ENCODE measurements at places on chromosomes 4 and X.

DNA sequence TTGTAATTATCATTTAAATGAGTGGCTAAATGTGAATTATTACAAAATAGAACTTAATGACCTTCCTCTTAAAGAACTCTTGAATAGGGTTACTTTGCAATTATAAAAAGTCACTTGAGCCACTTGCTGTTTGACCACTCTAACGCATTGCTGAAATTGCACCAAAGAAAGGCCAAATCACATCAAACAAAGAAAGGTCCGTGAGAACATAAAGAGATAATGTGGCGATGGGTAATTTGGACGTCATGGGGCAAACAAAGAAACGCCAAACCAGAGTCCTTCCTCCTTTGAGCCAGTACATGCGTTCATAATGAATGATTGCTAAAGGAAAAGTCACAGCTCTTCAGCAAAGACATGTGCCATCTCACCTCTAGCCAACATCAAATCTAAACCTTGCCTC, 229.8 kb upstream of the STS start:
- DNase-seq: no peak

- DNase-seq: peak; percentile 19
Measured at GRCh38 chrX:19747652-19748610, 139.5 kb downstream of the SH3KBP1 start.

GRCh38 chr4:40502220-40502619, 127.4 kb downstream of the RBM47 start:
- DNase-seq: no peak

DNA sequence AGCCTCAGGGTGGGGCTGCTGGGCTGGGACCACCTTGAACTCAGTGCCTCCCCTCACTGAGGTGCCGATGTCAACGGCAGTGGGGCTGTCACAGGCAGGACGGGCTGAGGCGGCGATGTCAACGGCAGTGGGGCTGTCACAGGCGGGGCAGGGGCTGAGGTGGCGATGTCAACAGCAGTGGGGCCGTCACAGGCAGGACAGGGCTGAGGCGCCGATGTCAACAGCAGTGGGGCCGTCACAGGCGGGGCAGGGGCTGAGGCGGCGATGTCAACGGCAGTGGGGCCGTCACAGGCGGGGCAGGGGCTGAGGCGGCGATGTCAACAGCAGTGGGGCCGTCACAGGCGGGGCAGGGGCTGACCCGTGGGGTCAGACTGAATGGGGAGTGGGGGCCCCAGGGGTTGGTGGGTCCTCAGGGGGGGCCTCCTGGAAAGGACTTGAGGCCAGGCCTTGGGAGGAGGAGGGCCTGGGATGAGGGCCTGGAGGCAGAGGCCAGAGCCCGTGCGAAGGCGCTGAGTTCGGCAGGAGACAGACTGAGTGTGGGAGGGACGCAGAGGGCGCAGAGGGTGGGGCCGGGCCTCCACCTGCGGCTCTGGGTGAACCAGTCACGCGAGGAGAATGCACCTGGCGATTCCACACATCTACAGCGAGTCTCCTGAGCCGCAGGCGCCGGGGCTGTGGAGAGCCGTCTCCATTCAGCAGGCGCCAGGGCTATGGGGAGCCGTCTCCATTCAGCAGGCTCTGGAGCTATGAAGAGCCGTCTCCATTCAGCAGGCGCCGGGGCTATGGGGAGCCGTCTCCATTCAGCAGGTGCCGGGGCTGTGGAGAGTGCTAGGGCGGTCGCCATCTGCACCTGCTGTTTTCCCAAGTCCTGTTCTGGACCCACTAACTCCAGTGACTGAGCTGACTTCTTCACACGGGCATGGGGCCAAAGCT, 22.9 kb downstream of the ATP5ME start:
- DNase-seq: no peak

DNA sequence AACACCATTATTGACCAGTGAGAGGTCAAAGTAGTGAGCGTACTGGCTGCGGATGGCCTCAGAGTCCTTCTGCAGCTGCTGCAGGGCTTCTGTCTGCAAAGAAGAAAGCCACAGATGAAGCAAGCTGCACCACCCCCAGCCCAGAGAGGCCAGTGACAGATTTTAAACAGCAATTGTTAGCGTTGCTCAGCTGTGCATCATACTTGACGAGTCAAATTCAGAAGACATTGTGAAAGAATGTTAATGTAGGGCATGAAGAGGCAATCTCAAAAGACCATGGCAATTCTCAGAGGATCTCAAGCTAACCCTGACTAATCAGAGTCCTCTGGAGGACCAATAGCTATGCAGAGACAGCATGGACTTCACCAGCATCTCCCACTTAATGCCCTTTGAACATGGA, 16.6 kb downstream of the DKC1 start:
- no peak for DNase-seq

Data from activated gamma-delta T cell (primary cell).